Mesothelial cell of epicardium (in vitro differentiated cells): ENCODE measurements at places on chromosomes 5 and 9. TPM values are rescaled to one million over a fixed set of nuclear protein-coding genes. Genes with fewer than 3 reads are reported as not detected.

CRAT gene
- total RNA-seq: 26.4 to 27.6 TPM (median 26.4 TPM) in 3 replicates

HCN1 gene
- not detected in 3 replicates for total RNA-seq

- peaks cover 14% of the 10 kb centered on the region for H3K36me3 ChIP-seq
- no peak for DNase-seq
- no peak overlapping the region for H3K27ac ChIP-seq
- H3K27me3 ChIP-seq: no peaks in the 10 kb centered on the region
- H3K4me1 ChIP-seq: no peaks in the 10 kb centered on the region
Measured at GRCh38 chr5:74798977-74799911, 32.2 kb downstream of the NSA2 start.

GRCh38 chr5:159209438-159210209 lies at the start of gene RNF145:
TSS of gene RNF145 (minus strand) at chr5:159209553. CDS start at chr5:159203617, 5,936 bp downstream.
- H3K36me3 ChIP-seq: no peaks in the 10 kb centered on the region
- H3K4me3 ChIP-seq: peak within 1 kb of the TSS; percentile 89
- H3K27ac ChIP-seq: peak within 1 kb of the TSS; percentile 97
- H3K4me1 ChIP-seq: peaks cover 55% of the 10 kb centered on the region

- no peaks in the 10 kb centered on the region for H3K27me3 ChIP-seq
- no peaks in the 10 kb centered on the region for H3K4me1 ChIP-seq
- no peak for DNase-seq
- no peak overlapping the region for H3K4me3 ChIP-seq
Measured at GRCh38 chr9:127143920-127144465, 21.6 kb upstream of the ANGPTL2 start.

GRCh38 chr5:170293273-170293672 lies 4.3 kb downstream of the LCP2 start:
- peaks cover 3% of the 10 kb centered on the region for H3K36me3 ChIP-seq
- H3K4me3 ChIP-seq: no peak overlapping the region
- no peak overlapping the region for H3K27ac ChIP-seq
- no peaks in the 10 kb centered on the region for H3K4me1 ChIP-seq
- no peak for DNase-seq

DNA sequence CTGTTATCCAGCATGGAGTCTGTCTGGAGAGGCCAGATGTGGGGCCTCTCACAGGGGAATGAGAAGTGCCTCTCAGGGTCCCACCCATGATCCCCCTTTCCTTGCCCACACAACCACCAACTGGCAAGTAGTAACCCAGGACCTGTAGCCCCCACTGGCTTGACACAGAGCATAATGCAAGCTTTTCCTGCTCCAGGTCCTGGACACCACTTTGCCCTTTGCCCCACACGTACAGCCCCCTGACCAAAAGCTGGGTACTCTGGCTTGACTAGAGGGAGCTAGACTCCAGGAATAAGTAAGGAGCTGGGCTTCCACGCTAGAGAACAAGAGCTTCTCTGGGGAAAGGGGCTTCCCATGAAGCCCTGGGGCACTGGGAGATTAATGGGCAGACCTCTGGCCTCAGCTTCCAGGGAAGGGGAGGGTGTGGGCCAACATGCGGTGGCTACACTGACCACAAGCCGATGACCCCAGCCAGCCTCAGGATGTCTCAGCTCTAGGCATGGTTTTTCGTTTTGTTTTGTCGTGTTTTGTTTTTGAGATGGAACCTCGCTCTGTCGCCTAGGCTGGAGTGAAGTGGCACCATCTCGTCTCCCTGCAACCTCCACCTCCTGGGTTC lies 109.5 kb downstream of the C9orf50 start:
- H3K27me3 ChIP-seq: no peaks in the 10 kb centered on the region
- H3K36me3 ChIP-seq: peaks cover 18% of the 10 kb centered on the region
- DNase-seq: no peak
- H3K4me1 ChIP-seq: peaks cover 3% of the 10 kb centered on the region
- H3K27ac ChIP-seq: no peak overlapping the region

GRCh38 chr5:133467335-133467779 lies 145.0 kb downstream of the FSTL4 start:
- no peaks in the 10 kb centered on the region for H3K27me3 ChIP-seq
- no peaks in the 10 kb centered on the region for H3K36me3 ChIP-seq
- H3K4me3 ChIP-seq: no peak overlapping the region
- DNase-seq: no peak
- H3K27ac ChIP-seq: no peak overlapping the region

DNA sequence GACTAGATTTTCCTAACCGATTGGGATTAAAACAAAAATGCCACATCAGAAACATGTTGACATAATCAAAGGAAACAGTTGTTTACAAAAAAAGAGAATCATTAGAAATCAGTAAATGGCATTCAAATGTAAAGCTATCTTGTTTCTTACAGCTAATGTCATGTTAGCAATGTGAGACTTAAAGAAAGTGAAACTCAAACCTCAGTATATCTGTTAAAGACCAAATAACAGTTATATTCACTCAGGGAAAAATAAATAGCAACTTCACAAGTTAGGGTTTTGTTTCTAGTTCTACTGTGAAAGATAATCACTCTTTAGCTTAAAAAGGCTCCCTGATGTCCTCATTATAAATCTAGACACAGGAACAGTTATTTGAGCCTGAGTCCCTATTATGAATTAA lies 189.3 kb upstream of the EFNA5 start:
- H3K36me3 ChIP-seq: peaks cover 5% of the 10 kb centered on the region
- no peak overlapping the region for H3K4me3 ChIP-seq
- H3K4me1 ChIP-seq: no peaks in the 10 kb centered on the region
- H3K27me3 ChIP-seq: no peaks in the 10 kb centered on the region
- no peak overlapping the region for H3K27ac ChIP-seq

DNA sequence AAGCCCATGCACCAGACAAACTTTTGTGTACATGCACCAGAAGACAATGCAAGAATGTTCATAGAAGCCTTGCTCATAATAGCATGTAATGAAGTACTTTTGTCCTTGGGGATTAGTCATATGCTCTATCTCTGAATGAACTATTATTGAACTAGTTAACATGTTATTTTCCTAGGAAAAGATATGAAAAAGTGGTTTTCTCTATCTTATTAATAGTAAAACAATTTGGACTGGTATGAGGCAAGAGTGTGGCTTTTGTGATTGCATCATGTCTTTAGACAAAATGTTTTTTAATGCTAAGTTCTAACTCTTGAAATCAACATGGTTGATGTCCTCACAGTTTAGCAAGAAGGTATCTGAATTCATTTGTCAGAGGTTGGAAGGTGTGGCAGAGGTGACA lies 55.7 kb upstream of the SPDL1 start:
- no peak overlapping the region for H3K27ac ChIP-seq
- H3K36me3 ChIP-seq: no peaks in the 10 kb centered on the region
- no peak overlapping the region for H3K4me3 ChIP-seq
- no peak for DNase-seq
- H3K4me1 ChIP-seq: no peaks in the 10 kb centered on the region
- peaks cover 66% of the 10 kb centered on the region for H3K27me3 ChIP-seq

GRCh38 chr9:36050476-36050875 lies 13.8 kb downstream of the RECK start:
- no peak overlapping the region for H3K4me3 ChIP-seq
- no peak overlapping the region for H3K27ac ChIP-seq
- DNase-seq: no peak
- no peaks in the 10 kb centered on the region for H3K36me3 ChIP-seq

DNA sequence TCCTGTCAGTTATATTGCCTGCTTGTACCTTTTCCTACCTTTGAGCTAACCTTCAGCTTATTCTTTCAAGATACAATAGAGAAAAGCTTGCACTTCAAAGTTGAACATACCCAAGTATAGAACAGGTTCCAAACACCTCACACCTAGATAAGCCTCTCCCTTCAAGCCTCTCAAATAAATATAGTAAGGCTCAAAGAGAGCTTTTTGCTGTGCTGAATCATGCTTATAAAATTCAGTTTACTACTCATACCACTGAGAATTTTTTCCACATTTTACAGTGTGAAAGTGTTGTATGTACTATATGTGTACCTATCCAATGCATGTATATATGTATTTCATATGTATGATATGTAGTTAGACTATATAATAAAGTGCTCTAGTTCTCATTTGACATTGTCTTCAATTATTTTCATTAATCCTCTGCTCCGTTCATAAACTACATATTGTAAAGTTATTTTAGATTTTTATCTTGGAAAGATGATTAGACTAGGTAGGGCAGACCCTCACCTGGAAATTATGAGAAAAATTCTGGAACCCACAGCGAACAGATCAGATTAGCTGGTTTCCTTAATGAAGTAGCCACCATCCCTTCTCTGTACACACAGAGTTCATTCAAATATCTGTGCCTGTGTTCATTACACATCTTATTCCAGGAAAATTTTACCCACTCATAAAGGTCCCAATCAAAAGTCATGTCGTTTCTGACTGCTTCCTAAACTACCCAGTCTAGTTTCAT lies 149.2 kb upstream of the RGMB start:
- no peak for DNase-seq
- no peak overlapping the region for H3K4me3 ChIP-seq
- H3K4me1 ChIP-seq: no peaks in the 10 kb centered on the region
- H3K36me3 ChIP-seq: no peaks in the 10 kb centered on the region
- no peak overlapping the region for H3K27ac ChIP-seq
- H3K27me3 ChIP-seq: peaks cover 5% of the 10 kb centered on the region

DNA sequence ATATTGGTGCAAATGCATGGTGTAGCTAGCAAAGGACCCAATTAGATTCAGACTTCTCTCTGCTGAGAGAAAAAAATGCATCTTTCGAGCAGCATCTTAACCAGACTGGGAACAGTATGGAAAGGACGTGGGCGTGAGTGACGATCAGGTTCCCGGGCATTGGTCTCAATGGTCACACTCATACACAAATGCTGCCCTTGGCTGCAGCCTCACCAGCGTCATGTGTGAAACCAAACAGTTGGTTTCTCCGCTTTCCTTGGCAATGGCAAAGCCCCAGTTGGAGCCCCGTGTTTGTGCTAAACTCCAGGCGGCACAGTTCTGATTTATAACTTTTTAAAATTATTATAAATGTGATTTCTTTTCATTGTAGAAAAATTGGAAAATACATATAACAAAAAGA lies 237.8 kb downstream of the SEC61B start:
- H3K4me3 ChIP-seq: no peak overlapping the region
- H3K4me1 ChIP-seq: peaks cover under 1% of the 10 kb centered on the region
- H3K27ac ChIP-seq: no peak overlapping the region
- DNase-seq: no peak

- H3K36me3 ChIP-seq: no peaks in the 10 kb centered on the region
- no peak for DNase-seq
- peak within 1 kb of the TSS; percentile 42 for H3K4me3 ChIP-seq
- H3K4me1 ChIP-seq: peaks cover 8% of the 10 kb centered on the region
- no peak within 1 kb of the TSS for H3K27ac ChIP-seq
Measured at GRCh38 chr5:150189728-150190502, at the start of gene SLC6A7. TSS of gene SLC6A7 (plus strand) at chr5:150190062. CDS start at chr5:150190328, 266 bp downstream.

DNA sequence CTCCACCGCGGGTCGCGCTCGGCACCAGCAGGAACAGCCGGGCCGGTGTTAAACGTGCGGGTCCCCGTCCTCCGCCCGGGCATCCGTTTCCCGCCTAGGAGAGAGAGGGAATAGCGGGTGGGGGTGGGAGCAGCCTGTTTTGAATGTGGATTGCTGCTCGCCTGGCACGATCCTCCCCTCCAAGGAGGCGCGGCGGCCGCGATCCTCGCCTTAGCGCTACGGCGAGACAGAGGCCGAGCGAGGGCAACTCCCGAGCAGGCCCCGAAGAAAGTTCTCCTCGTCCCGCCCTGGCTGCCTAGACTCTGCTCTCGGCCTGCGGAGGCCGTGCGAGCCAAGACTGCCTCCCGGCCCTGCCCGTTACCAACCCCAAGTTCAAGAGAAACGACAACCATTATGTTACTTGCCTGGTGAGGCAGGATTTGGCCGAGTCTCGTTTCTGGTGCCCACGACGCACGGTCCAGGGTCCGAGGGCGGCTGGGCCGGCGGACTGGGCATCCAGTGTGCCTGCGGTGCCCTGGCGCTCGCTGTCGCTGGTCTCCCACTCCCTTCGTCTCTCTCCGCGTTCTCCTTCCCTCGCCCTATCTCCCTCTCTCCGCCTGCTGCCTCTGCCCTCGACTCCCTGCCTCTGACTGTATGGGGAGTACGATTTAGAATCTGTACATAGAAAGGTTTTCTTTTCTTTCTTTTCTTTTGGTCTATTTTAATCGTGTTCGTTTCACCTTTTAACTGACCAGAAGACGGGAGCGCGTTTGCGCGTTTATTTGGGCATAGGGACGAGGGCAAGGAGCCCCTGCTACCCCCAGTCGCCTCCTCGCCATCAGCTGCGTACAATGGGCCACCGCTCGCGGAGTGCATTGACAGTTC lies 724 bp downstream of the NR2F1-AS1 start:
- peak overlapping the region; percentile 35 for H3K27ac ChIP-seq
- no peaks in the 10 kb centered on the region for H3K36me3 ChIP-seq
- H3K4me1 ChIP-seq: peaks cover 25% of the 10 kb centered on the region
